ENCODE measurements at places on chromosomes 1 and 21.

DNA sequence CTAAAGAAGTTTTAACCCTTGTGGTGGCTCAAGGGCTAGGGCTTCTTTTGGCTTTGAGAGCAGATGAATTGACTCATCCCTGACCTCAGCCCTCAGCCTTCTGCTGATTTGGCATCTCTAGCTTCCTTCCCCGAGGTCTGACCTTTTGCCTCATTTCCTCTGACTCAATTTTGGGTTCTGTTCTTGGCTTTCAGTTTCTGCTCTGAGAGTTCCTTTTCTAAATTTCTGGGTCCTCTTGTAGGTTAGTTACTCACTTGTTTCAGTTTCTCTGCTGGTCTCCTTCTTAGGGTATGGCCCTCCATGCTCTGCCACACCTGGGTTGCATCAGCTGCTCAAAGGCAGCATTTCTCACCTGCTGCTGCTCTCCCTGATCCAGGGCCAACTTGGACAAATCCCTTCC lies 19.4 kb downstream of the PDE4B start:
- DNase-seq = peak; percentile 1

DNA sequence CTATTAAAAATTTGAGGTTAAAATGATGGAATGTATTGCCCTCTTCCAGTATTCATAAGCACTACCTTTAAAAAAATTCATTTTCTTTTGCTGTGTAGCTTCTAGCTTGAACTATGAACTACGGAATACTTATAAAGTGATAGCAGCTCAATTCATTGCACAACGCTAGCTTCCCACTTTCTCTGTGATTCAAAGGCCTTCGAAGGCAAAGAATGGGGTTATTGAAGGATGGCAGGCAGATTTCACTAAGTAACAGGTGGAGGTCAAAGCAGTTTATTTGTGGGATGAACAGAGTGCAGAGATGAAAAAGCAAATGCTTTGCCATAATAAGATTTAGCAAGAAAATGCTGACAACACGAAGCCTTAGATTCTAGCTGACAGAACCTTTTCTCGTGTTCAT lies 290.6 kb downstream of the NFIA start:
- DNase-seq = no peak

GRCh38 chr1:235567812-235568503 lies 63.7 kb upstream of the B3GALNT2 start:
- DNase-seq = no peak

DNA sequence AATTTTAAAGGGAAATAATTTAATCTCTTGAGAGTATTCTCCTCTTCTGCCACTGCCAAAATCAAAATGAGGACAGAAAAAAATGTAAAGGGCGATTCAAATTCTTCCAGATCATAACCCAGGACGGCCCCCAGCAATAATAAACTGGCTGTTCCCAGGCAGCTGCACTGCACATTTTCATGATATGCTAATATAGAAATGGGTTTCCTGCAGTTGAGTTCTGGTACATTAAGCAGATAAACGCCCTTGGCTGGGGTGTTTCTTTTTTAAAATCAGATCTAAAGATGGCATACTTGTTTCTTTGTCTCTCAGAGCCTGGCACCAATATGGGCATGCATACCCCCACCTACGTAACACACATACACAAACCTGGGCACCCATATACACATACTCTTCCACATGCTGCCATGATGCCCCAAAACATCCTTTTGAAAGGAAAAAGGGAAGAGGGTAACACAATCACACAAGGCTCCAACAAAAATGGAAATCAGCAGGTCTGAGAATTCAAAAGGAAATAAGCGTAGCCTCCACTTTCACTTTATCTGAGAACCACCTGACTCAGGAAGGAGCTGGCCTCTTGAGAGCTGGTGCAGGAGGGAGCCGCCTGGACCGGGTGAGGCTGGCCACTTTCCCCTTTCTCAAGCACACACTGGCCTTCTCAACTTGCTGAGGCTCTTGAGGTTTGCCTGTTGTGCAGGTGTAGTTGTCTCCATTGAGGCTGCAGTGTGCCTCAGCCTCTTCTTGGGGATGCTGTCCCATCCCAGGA lies 653.4 kb downstream of the KIF26B start:
- DNase-seq = no peak

- DNase-seq = no peak
Measured at GRCh38 chr1:76585980-76586674, 281.2 kb upstream of the ST6GALNAC5 start.

DNA sequence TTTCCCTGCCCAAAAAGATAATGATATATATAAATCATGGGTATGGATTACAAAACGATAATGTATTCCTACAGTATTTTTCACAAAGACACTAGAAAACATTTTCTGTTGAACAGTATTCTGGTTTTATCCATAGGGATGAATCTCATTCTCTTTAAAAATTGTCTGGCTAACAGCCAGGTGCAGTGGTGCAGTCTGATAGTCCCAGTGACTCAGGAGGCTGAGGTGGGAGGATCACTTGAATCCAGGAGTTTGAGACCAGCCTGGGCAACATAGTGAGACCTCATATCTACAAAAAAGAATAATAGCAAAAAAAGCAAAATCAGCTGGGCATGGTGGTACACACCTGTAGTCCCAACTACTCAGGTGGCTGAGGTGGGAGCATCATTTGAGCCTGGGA lies 23.3 kb downstream of the PIP5K1A start:
- DNase-seq = no peak

GRCh38 chr1:202619505-202619904 lies 90.7 kb downstream of the SYT2 start:
- DNase-seq = no peak

GRCh38 chr21:43191521-43191920 lies 22.7 kb downstream of the CRYAA start:
- DNase-seq = no peak
